NCI-H187 (cell line): ENCODE measurements at places on chromosomes 5 and 9.

DNA sequence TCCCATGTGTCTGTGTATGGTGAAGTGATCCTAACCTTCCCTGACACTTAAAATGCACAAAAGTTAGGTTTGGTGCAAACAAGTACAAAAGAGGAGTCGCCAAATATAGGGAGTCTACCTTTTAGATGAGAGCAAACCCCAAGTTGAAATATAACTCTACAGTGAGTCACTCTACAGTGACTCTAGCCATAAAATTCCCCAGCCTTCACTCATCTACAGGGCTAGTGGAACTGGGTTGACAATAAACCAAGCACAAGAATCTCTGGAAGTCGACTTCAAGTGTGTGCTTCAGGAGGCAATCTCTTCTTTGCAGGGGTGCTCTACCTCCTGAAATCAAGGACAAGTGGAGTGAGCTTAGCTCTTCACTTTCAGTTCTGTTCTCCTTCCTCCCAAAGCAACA lies 3.3 kb downstream of the SHISAL2B start:
- DNase-seq, result no peak

- DNase-seq, result no peak
These were observed 1084.2 kb upstream of the COX7C start for GRCh38 chr5:85533341-85534047.

GRCh38 chr9:5644501-5644900 lies 15.6 kb downstream of the RIC1 start:
- DNase-seq, result no peak

DNA sequence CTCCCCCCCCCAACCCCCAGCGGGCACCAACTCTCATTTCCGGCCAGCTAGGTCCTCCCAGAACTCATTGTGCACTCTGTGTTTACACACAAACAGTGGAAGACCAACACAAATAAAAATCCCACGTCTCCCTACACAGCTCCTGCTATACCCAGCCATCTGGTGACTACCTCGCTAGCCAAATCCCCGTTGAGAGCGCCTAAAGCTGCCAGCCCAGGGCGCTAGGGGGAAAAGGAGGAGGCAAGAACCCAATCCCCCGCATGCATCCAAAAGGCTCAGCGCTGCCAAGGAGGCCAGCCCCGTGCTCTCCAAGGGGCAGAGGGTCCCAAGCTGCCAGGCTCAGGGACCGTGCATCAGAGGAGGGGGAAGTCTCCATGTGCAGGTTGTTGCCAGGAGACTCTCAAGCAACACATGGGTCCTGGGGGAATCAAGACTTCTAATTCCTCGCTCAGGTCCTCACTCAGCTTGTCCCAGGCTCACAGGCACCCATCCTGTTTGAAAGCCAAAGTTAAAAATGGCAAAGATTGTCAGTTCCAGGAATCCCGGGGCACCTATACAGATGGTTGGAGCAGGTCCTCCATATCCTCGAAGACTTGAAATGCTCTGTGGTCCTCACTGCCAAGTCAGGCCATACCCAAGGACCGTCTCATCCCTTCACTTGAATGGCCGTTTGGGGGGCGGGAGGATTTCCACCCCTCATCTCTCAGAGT lies 2.7 kb downstream of the ASTN2 start:
- no peak for DNase-seq

DNA sequence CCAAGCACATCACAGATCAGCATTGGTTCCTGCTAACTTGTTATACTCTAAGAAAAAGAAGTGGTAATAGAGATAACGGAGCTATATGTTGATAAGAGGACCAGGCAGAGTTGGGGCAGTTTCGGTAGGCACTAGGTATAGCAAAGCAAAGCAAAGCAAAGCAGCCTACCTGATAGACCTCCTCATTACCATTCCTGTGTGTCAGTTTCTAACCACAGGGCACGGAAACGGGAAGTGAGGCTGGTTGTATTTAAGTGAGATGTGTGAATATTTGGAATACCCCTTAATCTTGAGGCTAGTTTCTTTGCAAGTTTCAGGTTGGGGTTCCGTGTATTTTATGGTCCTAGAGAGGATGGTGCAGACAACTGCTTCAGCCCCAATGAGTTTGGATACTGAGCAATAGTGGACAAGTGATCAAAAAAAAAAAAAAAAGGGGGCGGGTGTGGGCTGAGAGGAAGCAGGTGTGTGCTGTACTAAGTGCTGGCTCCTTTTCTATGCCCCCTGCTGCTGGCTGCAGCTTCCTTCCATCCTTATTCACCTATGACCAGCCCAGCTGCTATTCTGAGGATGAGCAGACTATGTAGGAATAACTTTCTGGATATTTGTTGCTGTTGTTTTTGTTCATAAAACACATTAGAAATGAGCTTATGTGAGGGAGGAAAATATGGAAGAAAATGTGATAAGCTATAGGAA lies 183.3 kb downstream of the SH3GL2 start:
- DNase-seq, result no peak

DNA sequence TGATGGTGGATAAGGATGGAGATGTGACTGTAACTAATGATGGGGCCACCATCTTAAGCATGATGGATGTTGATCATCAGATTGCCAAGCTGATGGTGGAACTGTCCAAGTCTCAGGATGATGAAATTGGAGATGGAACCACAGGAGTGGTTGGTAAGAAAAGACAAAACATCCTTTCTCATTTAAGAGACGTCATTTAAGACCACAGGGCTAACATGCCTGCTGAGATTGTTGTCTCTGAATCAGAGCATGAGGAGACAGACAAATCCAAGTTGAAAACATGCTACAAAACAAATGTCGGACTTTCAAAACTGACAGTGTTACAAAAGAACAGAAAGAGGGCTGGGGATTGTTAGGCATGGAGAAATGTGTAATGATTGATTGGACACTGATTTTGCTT lies 4.6 kb downstream of the CCT5 start:
- no peak for DNase-seq

DNA sequence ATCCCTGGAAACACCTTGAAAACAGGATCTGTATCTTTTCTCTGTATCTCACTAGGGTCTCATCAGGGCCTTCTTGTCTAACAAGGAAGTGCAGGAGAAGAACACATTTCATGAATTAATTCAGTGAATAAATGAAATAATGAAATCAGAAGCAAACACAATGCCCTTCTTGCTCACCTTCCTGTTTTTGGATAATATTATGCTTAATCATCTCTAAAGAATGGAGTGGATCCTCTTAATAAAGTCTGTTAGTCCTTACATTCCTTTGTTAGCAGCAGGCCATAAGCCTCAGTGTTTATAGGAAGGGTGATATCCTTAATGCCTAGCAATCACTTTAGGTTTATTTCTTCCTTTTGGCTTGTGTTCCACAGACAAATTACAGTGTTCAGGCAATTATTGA lies 837.1 kb upstream of the SEMA6A start:
- no peak for DNase-seq

GRCh38 chr9:124480621-124480981 lies 26.6 kb downstream of the NR5A1 start:
- DNase-seq, result no peak

GRCh38 chr5:170441393-170441784 lies 52.2 kb upstream of the KCNMB1 start:
- no peak for DNase-seq

DNA sequence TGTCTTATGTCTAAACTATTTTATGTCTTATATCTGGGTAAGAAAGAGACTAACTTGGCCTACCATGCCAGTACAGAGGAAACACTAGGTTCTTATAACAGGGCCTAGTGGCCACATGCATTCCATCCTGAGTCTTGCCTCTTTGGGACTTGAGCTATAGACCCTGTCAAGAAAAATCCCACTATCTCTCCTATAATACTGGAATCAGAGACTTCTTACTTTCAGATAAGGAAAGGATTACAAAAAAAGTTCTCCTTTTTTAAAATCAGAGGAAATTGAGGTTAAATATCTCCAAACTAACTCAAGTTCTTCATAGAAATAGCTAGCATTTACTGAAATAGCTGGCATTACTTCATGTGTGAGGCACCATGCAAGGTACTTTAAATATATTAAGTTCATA lies 34.3 kb downstream of the PTGER4 start:
- DNase-seq, result no peak

GRCh38 chr5:11047030-11047429 lies 286.0 kb upstream of the DAP start:
- no peak for DNase-seq

DNA sequence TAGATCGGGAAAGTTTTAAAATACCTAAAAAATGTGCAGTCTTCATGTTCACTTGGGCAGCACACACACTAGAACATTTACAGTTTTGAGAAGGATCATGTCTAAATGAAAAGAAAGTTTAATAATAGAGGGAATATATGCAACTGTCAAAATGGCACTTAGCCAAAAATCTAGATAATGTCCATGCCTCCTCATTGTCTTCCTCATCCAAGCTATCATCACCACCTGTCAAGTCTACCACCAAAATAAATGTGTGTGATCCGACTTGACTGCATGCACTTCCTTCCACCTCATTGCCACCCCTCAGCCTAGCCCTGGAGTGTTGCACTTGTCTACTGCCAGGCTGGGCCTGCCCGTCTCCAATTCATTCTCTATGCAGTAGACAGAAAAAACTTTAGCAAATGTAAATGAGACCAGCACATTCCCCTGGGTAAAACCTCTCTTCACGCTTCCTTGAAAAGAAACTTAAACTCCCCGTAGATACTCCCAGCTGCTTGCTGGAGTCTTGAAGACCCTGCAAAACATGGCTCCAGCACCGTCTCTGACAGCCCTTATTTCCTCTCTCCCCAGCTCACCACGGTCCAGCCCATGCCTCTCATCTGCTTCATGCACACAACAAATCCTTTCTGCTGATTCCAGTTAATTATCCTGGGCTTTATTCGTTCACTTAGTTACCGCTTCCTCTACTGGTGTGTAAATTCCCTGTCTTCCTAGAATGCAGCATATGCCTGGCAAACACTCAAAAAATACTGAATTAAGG lies 66.9 kb downstream of the FANCC start:
- DNase-seq, result no peak

GRCh38 chr9:134556531-134557068 lies 85.0 kb upstream of the COL5A1 start:
- DNase-seq, result no peak

- no peak for DNase-seq
These were observed 452.7 kb upstream of the CDH9 start for GRCh38 chr5:27491047-27491446.

DNA sequence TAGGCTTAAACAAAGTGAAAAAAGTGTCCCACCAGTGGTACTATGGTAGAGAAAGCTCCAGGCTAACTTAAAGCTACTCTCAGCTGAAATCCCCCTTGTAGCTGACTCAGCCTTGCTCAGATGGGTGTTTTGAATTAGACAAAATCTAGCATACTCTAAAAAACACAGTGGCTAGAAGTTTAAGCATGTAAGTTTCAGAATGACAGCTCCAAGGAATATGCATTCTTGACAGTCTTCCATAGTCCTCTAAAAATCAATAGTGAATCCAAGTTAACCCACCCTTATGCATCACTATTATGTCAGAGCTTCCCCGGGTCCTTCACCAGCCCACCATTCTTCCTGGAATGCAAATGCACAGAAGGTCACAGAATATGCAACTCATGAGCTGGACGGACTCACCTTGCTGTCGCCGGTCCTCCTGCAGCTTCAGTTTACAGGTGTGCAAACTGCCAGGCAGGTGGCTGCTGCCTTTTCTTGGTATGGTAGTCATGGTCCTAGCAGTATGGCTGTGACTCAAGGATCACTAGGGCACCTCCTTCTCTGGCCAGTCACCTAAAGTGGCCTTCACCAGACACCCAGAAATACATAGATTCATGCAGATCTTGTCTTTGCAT lies 668 bp downstream of the RANBP3L start:
- DNase-seq, result no peak

- DNase-seq, result no peak
These were observed 95.8 kb downstream of the RMI1 start for GRCh38 chr9:84076384-84076783.

- no peak for DNase-seq
These were observed 260.5 kb downstream of the ARRDC3 start for GRCh38 chr5:91122651-91123050.

DNA sequence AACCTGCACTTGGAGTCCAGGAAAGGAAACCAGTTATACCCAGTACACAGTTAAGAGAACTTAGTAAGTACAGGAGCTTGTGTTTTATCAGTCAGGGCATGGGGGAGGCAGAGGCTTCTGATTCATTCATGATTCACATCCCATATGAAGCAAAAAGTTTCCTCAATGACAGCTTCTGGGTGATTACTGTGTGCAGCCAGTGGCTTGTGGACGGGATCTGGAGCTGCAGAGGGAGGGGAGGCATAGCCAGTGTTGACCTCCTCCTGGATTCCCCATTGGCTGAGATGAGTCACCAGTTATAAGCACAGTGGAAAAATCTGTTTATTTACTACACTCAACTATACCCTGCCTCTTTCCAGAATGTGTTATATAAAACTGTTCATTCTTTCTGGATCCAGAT lies 17.7 kb downstream of the IL31RA start:
- DNase-seq, result no peak

DNA sequence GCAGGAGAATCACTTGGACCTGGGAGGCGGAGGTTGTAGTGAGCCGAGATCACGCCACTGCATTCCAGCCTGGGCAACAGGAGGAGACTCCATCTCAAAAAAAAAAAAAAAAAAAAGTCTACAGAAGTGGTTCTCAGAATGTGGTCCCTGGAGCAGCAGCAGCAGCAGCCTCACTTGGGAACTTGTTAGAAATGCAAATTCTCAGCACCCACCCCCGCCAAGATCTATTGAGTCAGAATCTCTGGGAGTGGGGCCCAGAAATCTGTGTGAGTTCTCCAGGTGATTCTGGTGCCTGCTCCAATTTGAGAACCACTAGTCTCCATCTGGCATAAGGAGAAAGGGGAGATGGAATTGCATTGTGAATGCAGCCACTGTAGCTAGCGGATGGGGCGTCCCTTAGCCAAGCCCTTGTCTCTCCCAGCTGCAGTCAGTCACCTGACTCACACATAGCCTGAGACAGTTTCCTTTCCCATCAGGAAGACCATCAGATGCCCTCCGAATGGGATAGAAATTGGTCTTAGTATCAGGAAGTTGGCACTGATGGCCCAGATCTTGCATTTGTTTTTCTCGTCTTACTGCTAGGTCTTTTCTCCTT lies 12.2 kb upstream of the PTCH1 start:
- DNase-seq, result no peak

- DNase-seq, result no peak
These were observed 45.3 kb downstream of the STK10 start for GRCh38 chr5:172142709-172143215.

DNA sequence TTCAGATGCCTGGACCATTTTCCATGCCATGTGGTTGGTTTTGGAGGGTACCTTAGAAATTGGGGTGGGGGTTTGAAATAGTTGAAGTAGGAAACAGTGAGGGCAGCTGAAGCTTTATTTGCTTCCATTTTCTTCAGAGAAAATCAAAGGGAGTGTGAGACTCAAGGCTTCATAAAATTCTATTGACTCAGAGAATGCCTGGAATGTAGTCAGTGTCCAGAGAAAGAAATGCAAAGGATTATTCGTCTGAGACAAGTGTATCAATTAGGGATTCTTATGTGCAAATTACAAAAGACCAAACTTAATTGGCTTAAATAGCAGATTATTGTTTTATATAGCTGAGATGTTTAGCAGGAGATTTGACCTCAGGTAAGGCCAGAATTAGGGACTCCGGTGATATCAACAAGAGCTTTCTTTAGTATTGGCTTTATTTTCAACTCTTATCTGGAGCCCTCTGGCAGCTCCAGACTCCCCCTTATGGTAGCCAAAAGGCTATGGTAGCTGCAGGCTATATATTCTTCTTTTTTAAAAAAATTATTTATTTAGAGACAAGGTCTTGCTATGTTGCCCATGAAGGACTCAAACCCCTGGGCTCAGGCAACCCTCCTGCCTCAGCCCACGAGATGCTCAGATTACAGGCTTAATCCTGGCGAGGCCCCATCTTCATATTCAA lies 38.9 kb downstream of the PTTG1 start:
- DNase-seq, result no peak
